ENCODE measurements at places on chromosomes 2 and 18. TPM values are rescaled to one million over a fixed set of nuclear protein-coding genes. Genes with fewer than 3 reads are reported as not detected.

COLEC12 gene
- total RNA-seq, result not detected

OR6B2 gene
- not detected for total RNA-seq

TMEM37 gene
- not detected for total RNA-seq

SERPINB10 gene
- not detected for total RNA-seq

SERPINB12 gene
- not detected for total RNA-seq

DNA sequence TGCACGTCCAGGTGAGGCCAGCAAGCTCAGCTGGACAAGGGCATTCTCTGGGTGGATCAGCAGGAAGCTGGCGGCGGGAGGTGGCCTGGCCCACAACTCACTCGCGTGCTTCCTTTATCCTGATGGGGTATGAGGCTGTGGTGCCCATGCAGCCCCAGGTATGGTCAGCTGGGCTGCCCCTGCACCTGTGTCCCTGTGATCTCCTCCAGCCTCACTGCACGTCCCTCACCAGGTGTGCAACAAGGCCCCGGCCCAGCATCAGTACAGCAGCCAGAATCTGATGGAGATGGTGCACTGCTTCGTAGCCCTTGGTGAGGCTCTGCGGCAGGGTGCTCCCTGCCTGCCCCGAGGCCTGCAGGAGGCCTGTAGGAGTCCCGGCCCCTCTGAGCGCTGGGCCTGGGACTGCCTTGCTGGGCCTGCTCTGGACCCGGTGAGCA lies 17.6 kb downstream of the MROH2A start:
- no peaks in the 10 kb centered on the region for H3K27me3 ChIP-seq
- H3K4me1 ChIP-seq, result no peaks in the 10 kb centered on the region
- H3K36me3 ChIP-seq, result no peaks in the 10 kb centered on the region
- H3K27ac ChIP-seq, result no peak overlapping the region
- no peak for DNase-seq

- no peaks in the 10 kb centered on the region for H3K4me1 ChIP-seq
- H3K27ac ChIP-seq, result no peak overlapping the region
- no peak for DNase-seq
Measured at GRCh38 chr2:18106841-18107240, 228.4 kb downstream of the KCNS3 start.

DNA sequence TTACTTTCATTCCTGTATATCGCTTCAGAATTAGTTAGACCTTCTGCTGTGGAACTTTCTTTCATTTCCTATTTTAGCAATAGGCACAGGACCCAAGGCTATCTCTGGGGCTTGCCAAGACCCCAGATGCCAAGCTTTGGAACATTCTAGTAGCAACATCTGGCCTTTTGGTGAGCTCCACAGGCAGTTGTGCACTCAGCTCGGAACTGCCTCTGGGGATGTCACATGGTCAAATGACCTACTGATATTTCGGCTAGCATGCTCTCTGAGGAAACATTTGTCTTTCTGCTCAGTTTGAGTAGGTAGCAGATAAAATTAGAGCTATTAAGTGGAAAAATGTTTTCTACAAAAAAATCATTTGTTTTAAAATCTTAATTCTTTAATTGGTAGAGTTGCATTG lies 76.6 kb upstream of the ITGA4 start:
- H3K27ac ChIP-seq, result no peak overlapping the region
- H3K4me1 ChIP-seq, result no peaks in the 10 kb centered on the region
- no peaks in the 10 kb centered on the region for H3K27me3 ChIP-seq
- H3K4me3 ChIP-seq, result no peak overlapping the region

DNA sequence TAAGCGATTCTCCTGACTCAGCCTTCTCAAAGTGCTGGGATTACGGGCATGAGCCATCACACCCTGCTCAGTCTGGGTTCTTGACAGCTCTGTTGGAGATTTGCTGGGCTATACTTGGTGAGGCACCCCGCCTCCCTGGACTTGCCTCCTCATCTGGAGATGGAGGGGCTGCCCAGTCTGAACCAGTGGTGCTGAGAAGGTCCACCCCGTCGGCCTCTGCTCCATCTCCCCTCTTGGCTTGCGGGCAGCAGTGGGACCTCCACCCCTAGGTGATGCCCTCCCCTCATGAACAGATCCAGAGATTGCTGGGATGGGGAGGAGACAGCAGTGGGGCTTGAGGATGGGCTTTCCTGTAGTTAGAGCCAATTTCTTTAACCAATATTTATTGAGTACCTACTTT lies 120.9 kb downstream of the CLIP4 start:
- no peaks in the 10 kb centered on the region for H3K4me1 ChIP-seq
- no peak overlapping the region for H3K27ac ChIP-seq
- H3K27me3 ChIP-seq, result peaks cover 5% of the 10 kb centered on the region
- DNase-seq, result no peak

DNA sequence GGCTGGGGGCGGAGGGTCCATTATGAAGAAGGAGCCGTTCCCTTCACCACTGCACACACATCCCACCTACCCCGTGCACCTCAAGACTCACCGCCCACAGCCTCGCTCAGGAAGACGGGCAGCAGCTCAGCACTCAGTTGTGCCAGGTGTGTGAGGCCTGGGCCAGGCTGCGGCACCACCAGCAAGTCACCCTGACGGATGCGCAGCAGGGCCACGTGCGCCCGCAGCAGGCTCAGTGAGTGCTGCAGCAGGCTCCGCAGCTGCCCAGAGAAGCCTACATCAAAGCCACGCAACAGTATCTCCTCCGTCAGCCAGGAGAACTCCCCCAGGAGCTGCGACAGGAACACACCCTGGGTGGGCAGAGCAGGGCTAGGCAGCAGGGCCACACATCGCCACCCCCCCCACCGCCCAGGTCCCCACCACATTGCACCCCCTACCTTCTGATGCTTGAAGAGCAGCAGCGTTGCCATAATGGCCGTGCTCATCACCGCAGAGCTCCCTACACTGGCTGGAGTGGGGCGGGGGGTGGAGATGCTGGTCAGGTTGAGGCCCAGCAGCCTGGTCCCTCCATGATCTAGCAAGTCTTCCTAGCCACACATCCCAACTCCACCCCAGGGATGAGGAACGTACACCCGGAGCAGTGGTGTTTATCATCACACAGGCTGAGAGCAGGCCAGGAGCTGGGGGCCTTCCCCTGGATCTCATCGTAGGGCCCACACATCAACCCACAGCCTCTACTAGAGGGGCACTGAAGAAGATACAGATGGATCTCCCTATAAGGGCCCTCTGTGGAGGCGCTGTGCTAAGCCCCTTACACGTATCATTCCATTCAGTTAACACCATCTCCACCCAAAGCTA lies 10.2 kb downstream of the GPAT2 start:
- no peak overlapping the region for H3K4me3 ChIP-seq

GRCh38 chr2:41321351-41321750 lies 726.5 kb upstream of the PKDCC start:
- DNase-seq, result no peak
- no peak overlapping the region for H3K27ac ChIP-seq
- H3K36me3 ChIP-seq, result no peaks in the 10 kb centered on the region
- no peaks in the 10 kb centered on the region for H3K27me3 ChIP-seq

DNA sequence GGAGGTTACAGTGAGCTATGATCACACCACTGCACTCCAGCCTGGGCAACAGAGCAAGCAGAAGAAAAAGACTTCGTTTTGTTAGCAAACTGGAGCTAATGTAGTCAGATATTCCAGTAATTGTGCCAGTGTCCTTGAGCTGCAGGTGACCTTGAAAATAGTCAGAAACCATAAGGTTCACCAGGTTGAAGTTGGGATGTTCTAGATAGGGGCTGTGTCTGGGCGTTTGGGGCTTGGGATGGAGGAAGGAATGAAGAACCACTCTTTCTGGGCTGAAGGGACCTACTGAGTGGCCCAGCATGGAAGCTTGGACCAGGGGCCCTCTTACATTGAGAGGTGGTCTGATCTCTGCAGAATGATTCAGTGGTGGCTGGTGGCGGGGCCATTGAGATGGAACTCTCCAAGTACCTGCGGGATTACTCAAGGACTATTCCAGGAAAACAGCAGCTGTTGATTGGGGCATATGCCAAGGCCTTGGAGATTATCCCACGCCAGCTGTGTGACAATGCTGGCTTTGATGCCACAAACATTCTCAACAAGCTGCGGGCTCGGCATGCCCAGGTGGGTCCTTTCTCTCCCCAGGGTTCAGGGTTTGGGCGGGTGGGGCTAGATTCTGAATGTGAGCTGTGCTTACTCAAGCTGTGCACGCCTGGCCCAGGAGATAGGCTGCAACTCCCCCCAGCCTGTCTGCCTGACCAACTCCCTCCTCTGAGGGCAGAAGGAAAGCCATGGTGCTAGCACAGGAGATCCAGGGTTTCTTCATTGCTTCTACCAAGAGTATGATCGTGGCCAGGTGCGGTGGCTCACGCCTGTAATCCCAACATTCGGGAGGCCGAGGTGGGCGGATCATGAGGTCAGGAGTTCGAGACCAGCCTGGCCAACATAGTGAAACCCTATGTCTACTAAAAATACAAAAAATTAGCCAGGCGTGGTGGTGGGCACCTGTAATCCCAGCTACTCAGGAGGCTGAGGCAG lies 17.1 kb downstream of the CCT7 start:
- no peak for DNase-seq
- H3K4me3 ChIP-seq, result no peak overlapping the region
- peaks cover 5% of the 10 kb centered on the region for H3K4me1 ChIP-seq
- no peak overlapping the region for H3K27ac ChIP-seq

- H3K4me1 ChIP-seq, result no peaks in the 10 kb centered on the region
- H3K36me3 ChIP-seq, result no peaks in the 10 kb centered on the region
- H3K4me3 ChIP-seq, result no peak overlapping the region
- peaks cover 4% of the 10 kb centered on the region for H3K27me3 ChIP-seq
- H3K27ac ChIP-seq, result no peak overlapping the region
Measured at GRCh38 chr2:150911766-150912280, 349.8 kb downstream of the RBM43 start.

GRCh38 chr2:159737917-159738296 lies 25.6 kb downstream of the MARCHF7 start:
- peaks cover 39% of the 10 kb centered on the region for H3K4me1 ChIP-seq
- no peak overlapping the region for H3K27ac ChIP-seq
- H3K27me3 ChIP-seq, result no peaks in the 10 kb centered on the region
- no peak for DNase-seq

DNA sequence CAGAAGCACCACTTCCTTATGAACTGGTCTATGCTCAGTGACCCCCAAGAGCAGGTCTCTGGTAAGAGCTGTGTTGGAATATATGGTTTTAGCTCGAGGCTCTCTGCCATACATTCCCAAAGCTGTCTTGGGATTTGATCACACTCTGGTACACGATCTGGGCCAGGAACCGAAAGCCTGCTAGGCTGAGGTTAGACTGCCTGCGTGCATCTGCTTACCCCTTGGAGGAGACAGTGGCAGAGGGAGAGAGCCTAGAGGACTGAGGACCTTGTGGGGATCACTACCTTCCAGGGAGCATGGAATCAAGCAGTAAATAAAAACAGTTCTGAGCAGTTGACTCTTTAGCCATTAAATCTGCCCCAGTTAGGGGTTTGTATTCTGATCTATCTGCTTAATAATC lies 63.7 kb downstream of the ZNF532 start:
- H3K4me3 ChIP-seq, result no peak overlapping the region
- DNase-seq, result no peak
- H3K27ac ChIP-seq, result no peak overlapping the region
- no peaks in the 10 kb centered on the region for H3K36me3 ChIP-seq
- H3K4me1 ChIP-seq, result no peaks in the 10 kb centered on the region

DNA sequence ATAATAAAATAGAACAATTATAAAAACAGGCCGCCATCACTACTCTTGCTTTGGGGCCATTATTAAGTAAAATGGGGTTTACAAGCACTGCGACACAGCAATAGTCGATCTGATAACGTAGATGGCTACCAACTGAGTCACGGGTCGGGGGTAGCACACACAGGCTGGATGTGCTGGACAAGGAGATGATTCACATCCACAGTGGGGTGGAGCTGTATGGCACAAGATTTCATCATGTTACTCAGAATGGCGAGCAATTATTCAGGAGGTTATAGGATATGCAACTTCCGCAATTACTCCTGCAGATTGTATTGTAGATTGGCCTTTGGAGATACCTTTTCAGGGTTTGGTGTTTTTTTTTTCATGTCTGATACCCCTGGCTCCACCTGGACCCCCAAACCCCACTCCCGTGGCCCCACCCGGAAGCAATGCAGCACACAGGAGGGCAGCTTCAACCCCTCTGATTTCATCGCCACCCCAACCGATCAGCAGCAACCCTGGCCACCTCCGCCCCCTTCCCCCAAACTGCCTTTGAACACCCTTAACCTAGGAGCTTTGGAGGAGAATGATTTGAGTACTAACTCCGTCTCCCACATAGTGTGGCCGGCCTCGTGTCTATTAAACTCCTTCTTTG lies 21.4 kb upstream of the MLPH start:
- no peaks in the 10 kb centered on the region for H3K36me3 ChIP-seq
- no peaks in the 10 kb centered on the region for H3K4me1 ChIP-seq
- no peak overlapping the region for H3K4me3 ChIP-seq
- DNase-seq, result no peak
- H3K27ac ChIP-seq, result no peak overlapping the region

DNA sequence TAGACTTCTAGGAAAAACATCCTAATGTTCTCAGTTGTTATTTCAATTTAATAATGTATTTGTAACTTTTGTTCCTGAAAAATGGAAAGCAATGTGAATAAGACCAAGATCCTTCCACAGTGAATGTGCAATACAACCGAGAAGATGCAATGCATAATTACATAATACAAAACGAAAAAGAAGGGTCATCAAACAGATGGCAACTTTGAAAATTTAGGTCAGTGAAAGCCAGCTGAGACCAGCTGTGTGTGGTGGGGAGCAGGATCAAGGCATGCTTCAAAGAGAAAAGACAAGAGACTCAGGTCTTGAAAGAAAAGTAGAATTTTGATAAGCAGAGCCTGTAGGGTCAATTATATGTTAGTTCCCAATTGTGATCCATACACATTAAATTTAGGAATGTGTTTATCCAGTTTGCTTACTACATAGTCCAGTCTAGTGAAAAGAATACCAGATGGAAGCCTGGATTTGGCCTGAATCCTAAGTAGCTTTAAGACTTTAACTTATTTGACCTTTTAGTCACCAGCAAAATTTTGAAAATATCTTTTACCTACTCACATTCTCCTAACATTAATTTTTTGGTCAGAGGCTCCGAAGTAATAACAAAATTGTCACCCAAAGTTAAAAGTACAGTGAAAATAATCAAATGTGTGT lies 93.7 kb downstream of the COBLL1 start:
- no peak for DNase-seq
- H3K36me3 ChIP-seq, result no peaks in the 10 kb centered on the region
- H3K4me1 ChIP-seq, result no peaks in the 10 kb centered on the region
- no peaks in the 10 kb centered on the region for H3K27me3 ChIP-seq
- H3K27ac ChIP-seq, result no peak overlapping the region
- H3K4me3 ChIP-seq, result no peak overlapping the region

- H3K27me3 ChIP-seq, result peaks cover 5% of the 10 kb centered on the region
- no peaks in the 10 kb centered on the region for H3K4me1 ChIP-seq
- H3K27ac ChIP-seq, result no peak overlapping the region
- no peak for DNase-seq
- no peak overlapping the region for H3K4me3 ChIP-seq
Measured at GRCh38 chr2:181573140-181573736, 83.7 kb downstream of the CERKL start.

GRCh38 chr18:9762526-9762925 lies 54.4 kb downstream of the RAB31 start:
- H3K27ac ChIP-seq, result no peak overlapping the region
- no peaks in the 10 kb centered on the region for H3K4me1 ChIP-seq
- no peak overlapping the region for H3K4me3 ChIP-seq
- H3K27me3 ChIP-seq, result peaks cover 3% of the 10 kb centered on the region
- no peaks in the 10 kb centered on the region for H3K36me3 ChIP-seq
- DNase-seq, result no peak
